ENCODE measurements at places on chromosomes 16 and 17.

DNA sequence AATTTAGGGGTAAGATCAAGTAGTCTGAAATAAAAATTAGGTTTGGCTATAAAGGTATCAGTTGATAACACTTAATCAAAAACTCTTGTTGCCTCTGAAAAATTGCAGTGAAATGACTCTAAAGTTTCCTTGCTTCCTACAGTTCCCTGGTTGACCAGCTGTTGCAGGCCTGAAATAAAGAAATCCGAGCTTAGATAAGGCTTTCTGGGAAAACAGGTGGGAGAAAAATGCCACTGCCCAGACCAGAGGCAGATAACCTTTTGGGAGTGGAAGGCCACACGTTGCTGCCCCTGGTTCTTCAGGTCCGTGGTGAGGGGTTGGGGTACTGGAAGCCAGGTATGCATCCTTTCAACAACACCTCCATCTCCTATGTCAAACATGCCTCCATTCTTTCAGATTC is 111.3 kb downstream of the HS3ST3A1 start:
- no peak for DNase-seq

- no peak for DNase-seq
Observed at GRCh38 chr16:75043175-75043895, 44.5 kb downstream of the ZNRF1 start.

DNA sequence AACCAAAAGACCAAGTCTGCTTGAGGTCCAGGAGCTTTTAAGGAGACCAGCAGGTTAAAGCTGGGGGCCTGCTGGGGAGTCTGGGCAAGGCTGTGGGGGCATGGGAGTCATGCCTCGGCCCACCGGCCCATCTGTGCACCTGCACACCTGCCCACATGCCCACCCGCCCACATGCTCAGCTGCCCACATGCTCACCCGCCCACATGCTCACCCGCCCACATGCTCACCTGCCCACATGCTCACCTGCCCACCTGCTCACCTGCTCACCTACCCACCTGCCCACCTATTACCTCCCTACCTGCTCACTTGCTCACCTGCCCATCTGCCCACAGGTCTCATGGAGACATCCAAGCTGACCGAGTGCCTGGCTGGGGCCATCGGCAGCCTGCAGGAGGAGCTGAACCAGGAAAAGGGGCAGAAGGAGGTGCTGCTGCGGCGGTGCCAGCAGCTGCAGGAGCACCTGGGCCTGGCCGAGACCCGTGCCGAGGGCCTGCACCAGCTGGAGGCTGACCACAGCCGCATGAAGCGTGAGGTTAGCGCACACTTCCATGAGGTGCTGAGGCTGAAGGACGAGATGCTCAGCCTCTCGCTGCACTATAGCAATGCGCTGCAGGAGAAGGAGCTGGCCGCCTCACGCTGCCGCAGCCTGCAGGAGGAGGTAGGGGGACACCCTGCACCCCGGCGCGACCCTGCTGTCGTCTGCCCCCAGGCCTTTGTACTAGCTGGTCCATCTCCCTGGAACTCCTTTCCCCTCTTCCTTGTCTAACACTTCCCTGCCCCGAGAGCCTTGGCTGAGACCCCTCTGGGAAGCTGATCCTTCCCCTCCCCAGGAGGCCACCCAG is 14.0 kb downstream of the CARD14 start:
- no peak for DNase-seq

DNA sequence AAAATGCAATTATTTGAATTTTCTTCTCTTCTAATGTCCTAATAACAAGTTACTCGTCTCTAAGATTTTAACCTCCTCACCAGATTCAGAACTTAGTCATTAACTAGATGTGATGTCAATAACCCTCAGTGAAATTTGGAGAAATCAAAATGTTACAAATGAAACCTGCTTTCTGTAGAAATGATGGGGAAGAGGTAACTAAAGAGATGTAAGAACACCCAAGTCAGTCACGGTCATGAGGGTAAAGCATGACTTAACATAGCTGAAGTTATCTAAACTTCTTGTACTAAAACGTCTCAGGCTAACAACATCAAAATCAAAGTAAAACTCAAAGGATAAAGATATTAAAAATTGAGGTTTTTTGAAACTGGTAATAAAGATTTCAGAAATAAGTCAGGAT is 9.7 kb downstream of the RNFT1 start:
- DNase-seq: no peak

DNA sequence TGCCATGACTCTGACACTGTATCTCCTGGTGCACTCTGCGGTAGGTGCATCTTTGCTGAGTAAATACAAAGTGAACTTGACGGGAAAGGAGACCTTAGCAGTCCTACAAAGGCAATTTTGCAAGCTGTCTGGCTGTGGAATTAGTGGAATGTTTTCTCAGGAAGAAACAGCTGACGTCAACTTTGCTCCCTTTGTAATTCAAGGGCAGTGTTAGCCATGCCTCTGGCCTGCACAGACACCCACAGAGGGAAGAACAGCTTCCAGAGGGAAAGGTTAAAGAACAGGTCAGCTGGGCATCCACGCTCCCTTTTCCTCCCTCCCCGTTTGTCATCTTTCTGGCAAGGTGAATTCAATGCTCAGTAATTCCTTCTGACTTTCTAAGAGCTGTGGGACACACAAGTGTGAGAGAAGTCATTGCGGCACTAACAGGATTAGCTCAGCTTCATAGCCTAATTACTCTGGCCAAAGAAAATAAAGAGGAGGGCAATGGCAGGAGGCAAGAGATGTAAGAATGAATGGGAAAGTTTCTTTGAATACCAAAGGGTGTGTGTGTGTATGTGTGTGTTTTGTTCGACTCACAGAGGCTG is 476.9 kb upstream of the GOT2 start:
- no peak for DNase-seq

DNA sequence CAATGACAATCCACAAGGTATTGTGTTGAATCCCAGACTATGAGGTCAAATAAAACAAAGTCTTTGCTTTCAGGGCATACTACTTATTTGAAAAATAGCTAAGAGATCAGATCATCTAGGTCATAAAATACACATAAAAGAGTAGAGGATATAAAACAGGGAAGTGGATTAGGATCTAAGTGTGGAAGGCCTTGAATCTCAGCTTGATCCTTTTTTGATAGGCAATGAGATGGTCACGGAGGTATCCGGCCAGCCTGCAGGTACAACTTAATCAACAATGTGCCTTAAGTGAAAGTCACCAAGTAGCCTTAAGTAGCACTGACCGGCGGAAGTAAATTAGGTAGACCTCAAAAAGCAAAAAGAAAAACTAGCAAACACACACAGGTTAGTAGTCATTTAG is 901.7 kb downstream of the KCNJ2 start:
- DNase-seq: no peak

- no peak for DNase-seq
Observed at GRCh38 chr17:78357672-78358537, 2.0 kb downstream of the SOCS3 start.

DNA sequence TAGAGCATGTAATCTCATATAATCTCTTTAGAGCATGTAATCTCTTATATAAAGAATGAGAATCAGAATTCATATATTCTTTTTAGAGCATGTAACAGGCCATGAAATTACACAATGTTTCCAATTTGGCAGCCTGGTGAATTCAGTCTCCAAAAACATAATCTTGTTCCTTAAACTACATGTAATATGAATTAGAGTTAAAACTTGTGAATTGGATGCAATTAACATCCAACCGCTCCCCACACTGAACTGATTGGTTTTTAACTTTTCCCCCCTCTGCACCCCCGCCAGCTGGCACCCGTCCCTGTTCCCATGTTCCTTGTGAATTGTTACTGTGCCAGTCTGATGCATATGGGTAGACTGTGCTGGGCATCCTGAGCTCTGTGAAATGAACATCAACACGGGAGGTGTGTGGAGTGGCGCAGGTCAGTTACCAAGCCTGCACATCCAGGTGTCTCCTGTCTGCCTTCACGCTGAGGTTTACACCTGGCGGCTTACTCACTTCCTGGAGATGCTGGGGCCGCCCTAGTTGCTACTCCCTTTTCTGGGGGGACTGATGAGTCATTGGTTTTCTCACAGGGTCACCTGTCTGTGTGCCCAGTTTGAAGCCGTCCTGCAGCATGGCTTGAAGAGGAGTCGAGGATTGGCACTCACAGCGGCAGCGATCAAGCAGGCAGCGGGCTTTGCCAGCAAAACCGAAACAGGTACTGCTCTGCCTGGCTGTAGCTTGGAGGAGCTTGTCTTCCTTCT is 50.4 kb downstream of the SNX29 start:
- DNase-seq: no peak

- DNase-seq: no peak
Observed at GRCh38 chr17:79410681-79411080, 200.2 kb downstream of the RBFOX3 start.

GRCh38 chr16:4979736-4980660 is 21.9 kb downstream of the SEC14L5 start:
- no peak for DNase-seq

- DNase-seq: peak; percentile 48
Observed at GRCh38 chr16:57185446-57185944, 344 bp downstream of the PSME3IP1 start.

- no peak for DNase-seq
Observed at GRCh38 chr17:32492648-32493289, 6.0 kb downstream of the CDK5R1 start.

- no peak for DNase-seq
Observed at GRCh38 chr16:69796285-69797118, 34.4 kb downstream of the WWP2 start.

- DNase-seq: no peak
Observed at GRCh38 chr17:9703781-9704082, 58.4 kb downstream of the USP43 start.
